ENCODE measurements at places on chromosomes 3 and 15. TPM values are rescaled to one million over a fixed set of nuclear protein-coding genes. Genes with fewer than 3 reads are reported as not detected.
A peak's percentile ranks its signal among the peaks of the same experiment; 100 is the strongest.

The TMCO5A gene
- total RNA-seq: 5.3 TPM

The STRIT1 gene
- total RNA-seq: not detected

The GP5 gene
- total RNA-seq: 0.72 TPM

The LRRC49 gene
- total RNA-seq: 28.9 TPM

The FRMD4B gene
- 29.4 TPM for total RNA-seq

The UQCC5 gene
- total RNA-seq: 2.2 TPM

DNA sequence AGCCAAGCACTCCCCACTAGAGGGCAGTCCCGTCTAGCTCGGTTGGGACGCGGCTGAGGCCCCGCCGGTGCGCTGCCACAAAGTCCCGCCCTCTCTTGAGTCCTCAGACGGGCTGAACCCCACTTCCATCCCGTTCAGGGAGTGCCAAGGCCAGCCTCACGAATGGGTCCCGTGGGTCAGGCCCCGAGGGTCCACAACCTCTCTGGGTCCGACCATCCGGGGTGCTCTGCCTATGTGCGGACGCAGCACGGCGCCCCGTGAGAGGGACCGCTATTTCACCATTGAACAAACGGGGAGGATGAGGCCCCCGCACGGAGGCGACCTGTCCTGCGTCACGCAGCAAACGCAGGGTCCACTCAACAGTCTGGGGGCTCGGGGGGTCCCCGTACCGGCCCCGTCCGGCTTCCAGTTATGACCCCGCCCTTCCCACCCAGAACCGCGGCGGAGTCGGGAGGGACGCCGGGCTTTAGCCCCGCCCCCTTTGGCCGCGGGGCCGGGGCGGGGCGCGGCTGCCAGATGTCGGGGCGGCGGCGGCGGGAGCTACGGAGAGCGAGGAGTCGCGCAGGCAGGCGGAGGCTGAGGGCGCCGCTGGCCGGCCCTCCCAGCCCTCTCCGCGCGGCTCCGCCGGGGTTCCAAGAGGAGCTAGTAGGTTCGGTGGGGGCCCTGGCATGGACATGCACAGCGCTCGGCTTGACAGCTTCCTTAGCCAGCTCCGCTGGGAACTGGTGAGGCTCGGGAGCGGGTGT, at the start of gene INKA1:
INKA1 (plus strand) TSS at position 543 of the 746 bp plus-strand sequence; CDS start at position 675, 132 bp downstream.
- peak; percentile 94 for DNase-seq

- peak; percentile 12 for DNase-seq
These were observed 13.3 kb downstream of the ZNF280D start for GRCh38 chr15:56719774-56720555.

GRCh38 chr15:57624730-57625129, 33.0 kb downstream of the MYZAP start:
- DNase-seq: no peak

DNA sequence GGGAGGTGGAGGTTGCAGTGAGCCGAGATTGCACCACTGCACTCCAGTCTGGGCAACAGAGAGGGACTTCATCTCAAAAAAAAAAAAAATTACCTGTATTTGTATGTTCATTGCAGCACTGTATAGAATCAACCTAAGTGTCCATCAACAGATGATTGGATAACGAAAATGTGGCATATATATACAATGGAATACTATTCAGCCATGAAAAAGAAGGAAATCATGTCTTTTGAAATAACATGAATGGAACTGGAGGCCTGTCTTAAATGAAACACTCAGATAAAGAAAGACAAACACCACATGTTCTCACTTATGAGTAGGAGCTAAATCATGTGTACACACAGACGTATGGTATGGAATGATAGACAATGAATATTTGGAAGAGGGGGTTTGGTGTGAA, 59.4 kb upstream of the MEF2A start:
- no peak for DNase-seq

DNA sequence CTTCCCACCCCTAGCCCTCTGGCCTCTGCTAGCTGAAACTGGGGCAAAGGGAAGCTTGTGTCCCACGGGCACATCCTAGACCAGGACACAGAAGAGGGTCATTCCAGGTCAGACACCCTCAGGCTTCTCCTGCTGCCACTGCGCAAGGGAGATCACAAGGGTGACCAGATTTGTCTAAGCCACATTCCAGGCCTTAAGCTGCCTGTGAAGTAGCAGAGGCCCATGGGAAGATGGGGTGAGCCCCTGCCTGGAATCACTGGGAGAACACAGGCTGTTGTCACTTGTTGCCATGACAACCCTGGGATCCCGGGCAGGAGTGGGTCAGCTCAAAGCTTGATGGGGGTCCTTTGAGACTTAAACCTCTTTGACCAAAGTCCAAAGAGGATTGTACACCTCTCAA, 10.8 kb downstream of the STRA6 start:
- DNase-seq: no peak

DNA sequence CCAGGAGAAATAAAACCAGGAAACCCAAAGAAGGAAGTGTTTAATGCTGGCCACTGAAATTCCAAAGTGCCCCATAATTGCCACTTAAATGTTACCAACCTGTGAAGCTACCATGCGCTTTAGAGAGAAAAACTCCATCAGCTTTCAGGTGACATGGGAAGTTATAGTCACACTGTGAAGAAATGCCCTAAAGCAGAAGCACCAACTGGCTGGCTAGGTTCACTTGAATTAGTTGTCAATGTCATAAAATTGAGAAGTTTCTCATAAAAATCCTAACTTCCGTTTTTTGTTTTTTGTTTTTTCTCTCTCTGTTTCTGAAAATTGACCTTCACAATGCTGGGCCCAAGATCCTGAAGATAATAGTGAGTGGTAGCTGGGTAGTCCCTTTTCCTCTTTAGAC, 167.9 kb upstream of the CTNNB1 start:
- no peak for DNase-seq

DNA sequence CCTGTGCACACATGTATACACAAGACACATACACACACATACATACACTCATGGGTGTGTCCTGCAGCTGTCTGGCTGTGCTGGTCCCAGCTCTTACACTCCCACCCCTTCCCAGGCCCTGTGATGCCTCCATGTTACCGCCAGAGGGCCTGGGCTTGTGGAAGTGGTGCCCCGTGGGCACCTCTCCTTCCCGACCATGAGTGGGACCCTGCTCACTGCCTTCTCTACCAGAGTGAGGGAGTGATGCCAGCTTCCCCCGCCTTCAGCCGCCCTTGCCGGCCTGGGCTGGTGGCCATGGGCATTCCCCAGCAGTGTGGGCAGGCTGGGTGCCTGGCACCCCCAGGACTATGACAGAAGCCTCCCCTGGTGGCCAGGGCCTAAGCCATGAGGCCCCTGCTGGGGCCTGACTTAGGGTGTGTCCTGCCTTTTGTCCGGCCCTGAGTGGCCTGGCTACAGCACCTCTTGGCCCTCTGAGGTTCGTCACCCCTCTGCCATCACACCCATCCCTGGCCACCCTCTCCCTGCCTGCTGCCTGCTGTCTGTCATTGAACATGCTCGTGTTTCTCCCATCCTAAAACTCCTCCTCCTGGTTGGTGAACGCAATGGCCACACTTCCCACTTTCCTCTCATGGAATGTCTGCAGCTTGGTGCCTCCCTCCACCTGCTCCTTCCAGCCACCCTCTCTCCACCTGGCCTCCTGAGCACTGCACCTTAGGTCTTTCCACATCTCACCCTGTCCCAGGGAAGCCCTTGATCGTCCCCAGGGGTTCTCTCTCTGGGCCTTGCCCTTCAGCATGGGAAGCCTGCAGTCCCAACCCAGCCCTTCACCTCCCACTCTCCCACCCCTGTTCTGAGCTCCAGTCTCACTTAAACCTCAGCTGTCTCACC, 14.6 kb downstream of the HDAC11 start:
- no peak for DNase-seq

DNA sequence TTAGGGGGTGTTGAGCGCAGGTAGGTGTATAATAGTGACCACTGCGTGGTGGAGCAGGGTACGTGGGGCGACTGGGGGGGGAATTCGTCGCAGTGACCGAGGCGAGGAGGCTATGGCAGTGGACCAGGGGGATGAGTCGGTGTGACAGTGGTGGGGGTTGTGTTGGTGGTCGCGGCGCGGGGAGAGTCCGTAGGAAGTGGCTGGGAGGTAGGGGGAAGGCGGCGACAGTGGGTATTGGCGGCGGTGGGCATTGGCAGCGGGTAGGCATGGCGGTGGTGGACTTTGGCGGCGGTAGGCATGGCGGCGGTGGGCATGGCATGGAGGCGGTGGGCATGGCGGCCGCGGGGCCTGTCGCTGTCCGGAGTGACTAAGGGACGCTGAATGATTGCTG, 739 bp downstream of the SNRPN start:
- DNase-seq: no peak

DNA sequence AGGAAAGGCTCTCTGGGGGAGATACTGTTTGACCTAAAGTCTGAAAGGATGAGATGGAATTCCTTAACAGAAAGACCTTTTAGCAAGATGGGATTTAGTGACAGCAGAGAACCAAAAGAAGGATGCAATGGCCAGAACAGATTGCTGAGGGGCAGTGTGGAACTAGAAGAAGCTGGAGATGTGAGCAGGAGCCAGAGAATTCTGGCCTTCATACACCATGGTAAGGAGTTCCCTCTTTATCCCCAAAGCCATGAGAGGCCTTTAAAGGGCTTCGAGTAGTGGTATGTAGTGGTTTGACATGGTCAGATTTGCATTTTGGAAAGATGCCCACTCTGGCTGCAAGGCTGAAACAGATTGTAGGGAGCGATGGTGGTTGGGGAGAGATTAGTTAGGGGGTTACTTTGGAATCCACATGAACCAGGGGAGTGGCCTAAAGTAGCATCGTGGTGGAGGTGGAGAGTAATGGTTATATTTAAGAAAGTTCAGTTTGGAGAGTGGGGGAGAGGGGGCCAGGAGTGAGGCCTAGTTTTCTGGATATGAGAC, 34.0 kb upstream of the NPHP3 start:
- DNase-seq: peak; percentile 9

GRCh38 chr15:42031198-42031915, 10.5 kb upstream of the PLA2G4E start:
- no peak for DNase-seq

DNA sequence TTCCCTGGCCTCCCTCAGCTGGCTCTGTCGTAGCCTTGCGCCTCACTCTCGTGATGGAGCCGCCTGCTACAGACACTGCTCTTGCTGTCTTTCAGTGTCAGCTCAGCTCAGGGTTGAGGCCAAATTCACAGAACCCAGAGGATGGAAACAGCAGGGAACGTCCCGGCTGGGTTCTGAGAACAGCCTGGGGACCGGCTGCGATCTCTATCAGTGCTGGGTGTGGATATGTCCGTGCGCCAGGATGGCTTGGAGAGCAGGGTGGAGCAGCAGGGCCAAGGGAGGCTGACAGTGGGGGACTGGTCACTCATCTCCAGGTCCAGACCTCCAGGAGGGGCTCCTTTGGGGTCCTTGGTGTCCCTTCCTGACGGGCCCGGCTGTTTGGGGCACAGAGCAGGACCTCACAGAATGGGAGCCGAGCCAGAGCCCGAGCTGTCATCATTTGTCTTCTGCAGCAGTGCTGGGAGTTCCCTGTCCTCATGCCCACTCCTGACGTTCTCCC, 18.4 kb downstream of the KLF15 start:
- no peak for DNase-seq

DNA sequence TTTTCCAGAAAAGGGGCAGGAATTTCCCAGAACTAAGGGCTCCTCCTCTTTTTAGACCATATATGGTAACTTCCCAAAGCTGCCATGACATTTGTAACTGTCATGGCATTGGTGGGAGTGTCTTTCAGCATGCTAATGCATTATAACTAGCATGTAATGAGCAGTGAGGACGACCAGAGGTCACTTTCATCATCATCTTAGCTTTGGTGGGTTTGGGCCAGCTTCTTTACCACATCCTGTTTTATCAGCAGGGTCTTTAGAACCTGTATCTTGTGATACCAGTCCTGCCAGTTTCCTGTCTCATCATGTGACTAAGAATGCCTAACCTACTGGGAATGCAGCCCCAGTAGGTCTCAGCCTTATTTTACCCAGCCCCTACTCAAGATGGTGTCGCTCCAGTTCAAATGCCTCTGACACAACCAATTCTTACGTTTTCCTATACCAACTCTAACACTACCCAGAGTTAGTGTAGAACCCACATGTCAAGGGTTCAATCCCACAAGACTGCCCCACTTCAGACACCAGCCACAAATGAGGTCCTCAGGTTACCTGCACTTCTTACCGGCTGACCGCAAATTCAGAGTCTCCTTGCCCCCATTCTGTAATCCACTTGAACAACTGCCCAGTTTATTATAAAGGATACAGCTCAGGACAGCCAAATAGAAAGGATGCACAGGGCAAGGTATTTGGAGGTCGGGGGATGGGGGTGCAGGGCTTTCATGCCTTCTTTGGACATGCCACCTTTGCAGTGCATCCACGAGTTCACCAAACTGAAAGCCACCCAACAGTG, 17.7 kb downstream of the FOXB1 start:
- no peak for DNase-seq

DNA sequence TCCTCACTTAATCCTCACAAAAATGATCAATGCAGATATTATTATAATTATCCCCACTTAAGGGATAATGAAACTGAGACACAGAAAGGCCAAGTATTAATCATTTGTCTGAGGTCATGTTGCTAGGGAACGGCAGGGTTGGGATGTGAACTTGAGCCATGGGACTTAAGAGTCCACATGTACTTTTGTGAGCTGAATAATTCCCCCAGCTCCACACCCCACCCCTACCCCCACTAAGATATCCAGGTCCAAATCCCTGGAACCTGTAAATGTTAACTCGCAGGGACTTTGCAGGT, 290.5 kb upstream of the GADL1 start:
- peak; percentile 65 for DNase-seq

DNA sequence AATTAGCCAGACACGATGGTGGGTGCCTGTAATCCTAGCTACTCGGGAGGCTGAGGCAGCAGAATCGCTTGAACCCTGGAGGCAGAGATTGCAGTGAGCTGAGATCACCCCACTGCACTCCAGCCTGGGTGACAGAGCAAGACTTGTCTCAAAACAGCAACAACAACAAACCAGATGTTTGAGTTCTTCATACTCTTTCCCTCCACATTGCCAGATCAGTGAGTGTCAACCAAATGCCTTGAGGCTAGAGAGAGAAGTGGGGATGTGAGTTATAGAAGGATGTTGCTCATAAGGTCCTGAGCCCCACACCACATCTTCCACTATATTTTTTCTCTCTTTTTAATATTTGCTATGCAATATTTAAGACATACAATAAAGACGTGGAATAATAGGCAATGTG, 19.8 kb downstream of the MAPKBP1 start:
- DNase-seq: peak; percentile 22

DNA sequence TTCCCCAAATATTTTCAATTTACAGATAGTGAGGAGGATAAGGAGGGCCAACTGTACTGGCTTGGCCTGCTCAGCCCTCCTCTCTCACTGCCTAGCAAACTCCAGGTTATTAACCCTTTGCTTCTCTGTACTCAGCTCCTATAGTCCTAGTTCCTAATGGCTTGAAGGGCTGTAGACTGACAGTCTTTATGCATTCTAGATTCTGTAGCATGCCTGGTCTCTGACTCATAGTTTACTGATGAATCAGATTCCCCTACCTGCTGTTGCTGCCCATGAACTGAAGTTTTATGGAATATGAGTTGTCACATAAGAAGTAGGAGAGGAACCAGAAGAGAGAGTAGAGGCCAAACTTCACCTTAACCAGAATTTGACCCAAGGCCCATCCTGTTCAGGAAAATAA, 27.1 kb upstream of the MAP3K13 start:
- DNase-seq: peak; percentile 28

- no peak for DNase-seq
These were observed 21.0 kb downstream of the ZNF385D start for GRCh38 chr3:21729888-21730459.

- no peak for DNase-seq
These were observed 6.2 kb upstream of the NEDD4 start for GRCh38 chr15:55999658-56000057.
